Trophoblast cell (in vitro differentiated cells and primary cell): ENCODE measurements at places on chromosomes 3 and 15.
A peak's percentile ranks its signal among the peaks of the same experiment; 100 is the strongest.

DNA sequence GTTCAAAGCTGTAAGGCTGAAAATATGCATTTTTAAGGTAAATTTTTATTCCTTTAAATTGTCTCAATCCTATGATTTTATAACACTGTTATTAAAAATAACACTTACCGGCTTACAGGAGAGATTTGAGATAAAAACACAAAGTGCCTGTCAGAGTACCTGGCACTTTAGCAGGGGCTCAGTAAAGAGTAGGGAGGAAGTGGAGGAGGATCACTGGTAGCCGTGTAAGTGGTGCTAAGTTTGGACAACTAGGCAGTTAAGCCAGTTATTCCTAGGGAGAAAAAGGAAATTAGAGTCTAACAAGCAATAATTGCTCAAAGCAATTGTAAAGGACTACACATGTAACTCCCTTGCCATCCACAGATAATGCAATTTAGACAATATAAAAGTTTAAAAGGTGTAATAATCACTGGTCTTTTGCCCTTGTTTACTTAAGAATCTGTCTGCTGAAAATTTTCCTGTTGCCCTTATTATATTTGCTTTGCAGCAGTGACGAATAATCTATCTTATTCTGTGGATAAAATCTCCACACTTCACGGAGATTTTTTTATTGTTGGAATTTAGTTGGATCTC, 204.8 kb downstream of the CDIN1 start:
- H3K36me3 ChIP-seq, result no peaks in the 10 kb centered on the region
- no peak overlapping the region for H3K27ac ChIP-seq
- no peak overlapping the region for H3K4me3 ChIP-seq
- DNase-seq, result no peak
- H3K4me1 ChIP-seq, result no peaks in the 10 kb centered on the region

- no peaks in the 10 kb centered on the region for H3K36me3 ChIP-seq
- H3K27me3 ChIP-seq, result no peaks in the 10 kb centered on the region
- no peaks in the 10 kb centered on the region for H3K4me1 ChIP-seq
- no peak for DNase-seq
- H3K27ac ChIP-seq, result no peak overlapping the region
These were observed 117.2 kb upstream of the PLXNA1 start for GRCh38 chr3:126865736-126866135.

GRCh38 chr3:65607101-65607500, 431.6 kb downstream of the MAGI1 start:
- no peak overlapping the region for H3K27ac ChIP-seq
- H3K27me3 ChIP-seq, result no peaks in the 10 kb centered on the region
- H3K36me3 ChIP-seq, result no peaks in the 10 kb centered on the region

DNA sequence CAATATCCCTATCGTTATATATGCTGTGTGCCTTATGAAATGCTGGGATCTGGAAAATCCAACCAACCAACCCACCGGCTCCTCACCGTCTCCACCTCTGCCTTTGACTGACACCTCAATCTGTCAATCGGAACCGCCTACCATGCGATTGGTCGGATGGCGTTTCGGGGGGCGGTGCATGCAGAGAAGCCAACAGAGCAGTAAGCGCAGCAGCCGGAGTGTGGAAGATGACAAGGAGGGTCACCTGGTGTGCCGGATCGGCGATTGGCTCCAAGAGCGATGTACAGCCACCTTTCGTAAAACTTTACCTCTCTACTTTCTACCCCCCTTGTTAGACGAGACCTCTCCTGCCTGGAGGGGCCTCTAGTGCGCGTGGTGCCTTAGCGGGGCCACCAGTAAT, 6.3 kb downstream of the CLK3 start:
- H3K4me1 ChIP-seq, result peaks cover 3% of the 10 kb centered on the region
- no peak for DNase-seq
- H3K27ac ChIP-seq, result no peak overlapping the region
- H3K36me3 ChIP-seq, result peaks cover 84% of the 10 kb centered on the region
- H3K4me3 ChIP-seq, result no peak overlapping the region

DNA sequence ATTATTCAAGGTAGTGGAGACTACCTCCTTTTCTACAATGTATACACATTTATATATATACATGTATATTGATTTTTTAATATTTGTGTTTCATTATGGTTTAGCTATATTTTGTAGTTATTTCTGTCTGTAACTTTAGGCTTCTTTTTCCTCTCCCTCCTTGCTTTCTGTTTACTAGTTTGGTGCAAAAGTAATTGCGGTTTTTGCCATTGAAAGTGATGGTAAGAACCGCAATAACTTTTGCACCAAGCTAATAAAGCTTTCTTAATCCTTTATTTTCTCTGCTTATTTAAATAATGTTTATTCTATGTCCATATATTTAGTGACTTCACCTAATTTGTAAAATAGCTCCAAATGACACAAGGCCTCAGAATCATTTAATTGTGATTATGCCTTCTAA, 195.3 kb upstream of the PLSCR5 start:
- DNase-seq, result no peak
- H3K36me3 ChIP-seq, result no peaks in the 10 kb centered on the region
- H3K4me3 ChIP-seq, result no peak overlapping the region
- H3K4me1 ChIP-seq, result no peaks in the 10 kb centered on the region
- no peak overlapping the region for H3K27ac ChIP-seq

DNA sequence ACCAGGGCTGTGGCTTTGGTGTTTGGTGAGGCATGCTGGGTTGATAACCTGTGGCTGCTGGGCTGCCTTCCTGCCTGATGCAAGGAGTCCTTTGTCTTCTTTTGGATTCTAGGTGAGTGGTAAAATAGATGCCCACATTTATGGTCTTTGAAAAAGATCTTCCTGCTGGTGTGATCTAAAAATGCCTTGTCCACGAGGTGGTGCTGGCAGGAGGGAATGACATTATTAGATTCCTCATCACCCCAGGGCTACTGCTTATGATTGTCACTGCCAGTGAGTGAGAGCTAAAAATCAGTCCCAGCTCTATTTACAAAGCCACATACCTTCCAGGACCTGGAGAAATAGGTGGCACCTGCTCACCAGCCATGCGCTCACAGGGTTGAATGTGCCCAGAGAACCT, 355.5 kb upstream of the ROPN1 start:
- H3K4me3 ChIP-seq, result no peak overlapping the region
- H3K27ac ChIP-seq, result no peak overlapping the region

- no peak for DNase-seq
- peaks cover 17% of the 10 kb centered on the region for H3K36me3 ChIP-seq
- no peak overlapping the region for H3K27ac ChIP-seq
- H3K4me3 ChIP-seq, result no peak overlapping the region
- no peaks in the 10 kb centered on the region for H3K4me1 ChIP-seq
- no peaks in the 10 kb centered on the region for H3K27me3 ChIP-seq
These were observed 11.6 kb downstream of the CLCN2 start for GRCh38 chr3:184349563-184350470.

- H3K4me3 ChIP-seq, result no peak overlapping the region
- no peak overlapping the region for H3K27ac ChIP-seq
- H3K4me1 ChIP-seq, result no peaks in the 10 kb centered on the region
- no peak for DNase-seq
- H3K27me3 ChIP-seq, result no peaks in the 10 kb centered on the region
These were observed 60.8 kb upstream of the GALNT15 start for GRCh38 chr3:16113704-16114103.

- no peak overlapping the region for H3K4me3 ChIP-seq
- DNase-seq, result peak; percentile 62
- no peaks in the 10 kb centered on the region for H3K4me1 ChIP-seq
- H3K27ac ChIP-seq, result no peak overlapping the region
- H3K36me3 ChIP-seq, result no peaks in the 10 kb centered on the region
These were observed 106.1 kb upstream of the COL8A1 start for GRCh38 chr3:99532246-99532645.

DNA sequence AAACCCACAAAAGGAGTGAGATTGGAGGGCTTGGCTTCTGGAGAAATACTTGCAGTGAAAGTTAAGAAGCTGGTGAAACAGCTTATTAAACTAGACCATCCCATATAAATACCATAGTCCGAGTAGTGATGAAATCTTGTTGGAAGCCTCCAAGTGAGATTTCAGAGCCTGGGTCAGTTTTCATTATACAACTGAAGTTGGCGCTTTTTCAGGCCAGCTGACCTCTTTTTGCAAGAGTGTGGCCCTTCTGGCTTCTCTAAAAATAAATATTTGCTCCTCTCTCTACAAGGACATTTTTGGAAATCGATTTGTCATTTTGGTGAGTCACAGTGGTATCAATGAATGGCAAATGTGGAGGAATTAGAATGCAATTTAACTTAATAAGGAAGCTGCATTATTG, 51.2 kb upstream of the THRB start:
- no peaks in the 10 kb centered on the region for H3K4me1 ChIP-seq
- no peaks in the 10 kb centered on the region for H3K36me3 ChIP-seq
- DNase-seq, result no peak
- no peak overlapping the region for H3K4me3 ChIP-seq
- H3K27me3 ChIP-seq, result no peaks in the 10 kb centered on the region
- H3K27ac ChIP-seq, result no peak overlapping the region

GRCh38 chr3:33250712-33251111, 26.5 kb upstream of the FBXL2 start:
- no peak overlapping the region for H3K27ac ChIP-seq
- H3K4me1 ChIP-seq, result no peaks in the 10 kb centered on the region
- DNase-seq, result no peak
- no peaks in the 10 kb centered on the region for H3K27me3 ChIP-seq
- H3K4me3 ChIP-seq, result no peak overlapping the region
- no peaks in the 10 kb centered on the region for H3K36me3 ChIP-seq

GRCh38 chr3:50609071-50609762, 2.4 kb downstream of the CISH start:
- H3K27ac ChIP-seq, result no peak overlapping the region
- peaks cover 12% of the 10 kb centered on the region for H3K4me1 ChIP-seq
- peaks cover 14% of the 10 kb centered on the region for H3K36me3 ChIP-seq

DNA sequence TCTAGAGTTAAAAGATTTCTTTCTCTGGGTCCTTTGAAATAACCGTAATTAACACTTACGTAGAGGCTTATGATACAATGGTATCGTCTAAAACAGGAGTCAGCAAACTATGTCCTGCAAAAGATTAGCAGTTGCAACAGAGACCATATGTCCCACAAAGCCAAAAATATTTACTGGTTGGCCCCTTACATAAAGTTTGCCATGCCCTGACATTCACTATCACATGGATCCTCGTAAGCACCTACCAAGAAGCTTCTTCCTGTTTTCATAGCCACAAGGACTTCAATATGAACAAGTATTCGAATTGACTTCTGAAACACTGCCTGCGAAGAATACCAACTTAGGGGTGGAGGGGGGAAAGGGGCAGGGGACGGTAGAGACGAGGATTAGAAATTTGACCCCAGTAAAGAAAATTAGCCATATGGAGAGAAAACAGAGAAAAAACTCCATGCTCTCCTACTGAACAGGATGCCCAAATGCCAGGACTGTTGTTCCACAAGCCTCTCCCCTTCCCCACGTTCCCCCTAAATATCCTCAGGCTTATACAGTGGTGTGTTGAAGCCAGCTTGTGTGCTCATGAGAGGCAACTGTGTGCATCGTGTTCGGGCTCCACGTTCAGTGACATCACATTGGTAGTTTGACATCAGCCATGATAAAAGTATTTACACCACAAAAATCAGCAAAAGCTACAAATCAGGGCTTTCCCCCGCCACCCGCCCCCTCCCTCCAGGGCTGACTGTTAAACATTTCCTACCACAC, 144.1 kb upstream of the HES1 start:
- no peak for DNase-seq
- H3K27me3 ChIP-seq, result no peaks in the 10 kb centered on the region
- no peak overlapping the region for H3K4me3 ChIP-seq
- H3K27ac ChIP-seq, result no peak overlapping the region

GRCh38 chr15:78501857-78502256, 5.5 kb upstream of the HYKK start:
- peaks cover 10% of the 10 kb centered on the region for H3K36me3 ChIP-seq
- H3K4me1 ChIP-seq, result no peaks in the 10 kb centered on the region
- H3K4me3 ChIP-seq, result no peak overlapping the region
- no peaks in the 10 kb centered on the region for H3K27me3 ChIP-seq

GRCh38 chr3:146585156-146585555, 20.0 kb downstream of the PLSCR5 start:
- H3K36me3 ChIP-seq, result peaks cover 9% of the 10 kb centered on the region
- no peak overlapping the region for H3K27ac ChIP-seq
- peaks cover 4% of the 10 kb centered on the region for H3K4me1 ChIP-seq
- H3K27me3 ChIP-seq, result no peaks in the 10 kb centered on the region
- H3K4me3 ChIP-seq, result no peak overlapping the region

DNA sequence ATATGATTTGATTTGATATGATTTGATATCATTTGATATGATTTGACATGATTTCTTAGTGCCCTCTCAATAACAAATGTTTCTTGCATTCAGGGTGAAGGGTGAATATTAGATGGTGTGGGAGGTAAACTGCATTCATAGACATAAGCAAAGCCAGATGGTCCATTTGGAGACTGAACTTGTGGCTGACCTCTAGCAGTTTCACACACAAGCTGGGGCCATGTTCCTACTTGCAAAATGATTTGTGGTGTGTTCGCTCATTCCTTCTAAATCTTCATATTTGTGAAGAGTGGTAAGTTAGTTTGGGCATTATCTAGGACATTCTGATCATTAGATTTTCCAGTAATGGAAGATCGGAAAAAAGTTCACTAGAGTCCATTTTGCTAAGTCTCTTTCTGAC, 40.5 kb upstream of the CCR4 start:
- H3K27ac ChIP-seq, result no peak overlapping the region
- DNase-seq, result no peak
- H3K27me3 ChIP-seq, result no peaks in the 10 kb centered on the region

DNA sequence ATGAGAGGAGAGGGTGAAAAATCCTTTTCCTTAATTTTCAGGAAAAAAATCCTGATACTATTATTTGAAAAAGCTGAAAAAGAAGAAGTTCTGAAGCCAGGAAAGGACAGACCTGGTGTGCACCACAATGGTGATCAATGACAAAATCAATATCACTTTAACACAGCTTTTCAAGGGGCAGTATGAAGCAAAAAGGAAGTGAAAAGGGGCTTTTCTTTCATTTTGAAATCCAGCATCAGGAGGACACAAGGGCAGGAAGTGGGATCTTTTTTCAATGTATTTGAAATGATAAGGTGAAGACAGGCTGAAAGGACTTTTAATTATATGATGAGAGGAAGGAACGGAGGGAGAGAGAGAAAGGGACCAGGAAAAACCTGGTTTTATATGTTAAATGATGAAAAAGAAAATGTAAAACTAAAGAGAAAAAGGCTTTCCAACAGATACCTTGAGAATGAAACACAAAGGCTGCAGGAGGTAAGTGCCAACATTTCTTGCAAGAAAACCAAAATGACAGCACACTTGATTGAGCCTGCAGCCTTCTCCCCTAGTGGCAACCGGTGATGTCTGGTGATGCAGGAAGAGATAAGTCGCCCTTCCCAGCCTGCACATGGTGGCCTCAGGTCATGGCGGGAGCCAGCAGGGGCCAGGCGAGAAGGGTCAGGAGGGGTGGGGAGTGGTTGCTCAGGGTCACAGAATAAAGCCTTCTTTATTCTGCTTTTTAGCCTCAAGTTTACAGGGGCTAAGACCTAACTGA, 236.7 kb upstream of the WNT5A start:
- no peak overlapping the region for H3K4me3 ChIP-seq
- peak overlapping the region; percentile 64 for H3K27ac ChIP-seq
- H3K4me1 ChIP-seq, result peaks cover 8% of the 10 kb centered on the region
- H3K27me3 ChIP-seq, result no peaks in the 10 kb centered on the region

- peaks cover 7% of the 10 kb centered on the region for H3K27me3 ChIP-seq
- no peaks in the 10 kb centered on the region for H3K36me3 ChIP-seq
- H3K4me1 ChIP-seq, result peaks cover 15% of the 10 kb centered on the region
- H3K4me3 ChIP-seq, result no peak overlapping the region
These were observed 2.6 kb downstream of the TNIK start for GRCh38 chr3:171457607-171458061.
